MCF 10A (cell line): ENCODE measurements at places on chromosomes 3 and 15. TPM values are rescaled to one million over a fixed set of nuclear protein-coding genes. Genes with fewer than 3 reads are reported as not detected.

Gene GRK7
- not detected in 2 replicates for total RNA-seq

Gene GALNT15
- total RNA-seq: 3.0 and 10.2 TPM in 2 replicates

Gene KCNAB1
- total RNA-seq: 0.44 and 0.49 TPM in 2 replicates

GRCh38 chr3:101123081-101123480 is 129.9 kb upstream of the ABI3BP start:
- H3K36me3 ChIP-seq: no peaks in the 10 kb centered on the region
- DNase-seq: no peak
- no peak overlapping the region for H3K4me3 ChIP-seq
- H3K27me3 ChIP-seq: no peaks in the 10 kb centered on the region
- peaks cover 15% of the 10 kb centered on the region for H3K4me1 ChIP-seq
- no peak overlapping the region for H3K27ac ChIP-seq

Gene OXTR
- 0.63 and 1.2 TPM in 2 replicates for total RNA-seq

DNA sequence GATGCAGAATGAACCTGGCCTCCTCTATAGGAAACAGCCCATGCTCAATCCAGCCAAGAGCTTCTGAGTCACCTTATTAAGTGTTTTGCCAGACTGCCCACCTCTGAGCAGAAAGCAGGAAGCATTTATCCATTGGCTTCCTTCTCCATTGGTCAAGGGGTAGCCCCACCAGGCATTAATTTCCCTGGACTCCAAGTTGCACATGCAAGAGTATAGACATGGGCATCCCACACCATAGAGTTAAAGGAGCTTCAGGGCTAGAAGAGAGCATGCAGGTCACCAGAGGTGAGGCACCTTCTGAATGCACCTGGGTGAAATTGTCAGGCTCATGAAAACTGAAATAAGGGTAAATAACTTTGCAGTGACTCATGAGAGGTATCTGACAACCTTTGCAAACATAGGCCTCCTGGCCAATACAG is 230.8 kb upstream of the STAC start:
- H3K4me1 ChIP-seq: peaks cover 26% of the 10 kb centered on the region
- H3K4me3 ChIP-seq: no peak overlapping the region
- H3K27ac ChIP-seq: no peak overlapping the region
- peak; percentile 32 for DNase-seq

Gene IL17RE
- total RNA-seq: 5.0 and 5.5 TPM in 2 replicates
